ENCODE measurements at places on chromosomes 6 and 20. TPM values are rescaled to one million over a fixed set of nuclear protein-coding genes. Genes with fewer than 3 reads are reported as not detected.

DNA sequence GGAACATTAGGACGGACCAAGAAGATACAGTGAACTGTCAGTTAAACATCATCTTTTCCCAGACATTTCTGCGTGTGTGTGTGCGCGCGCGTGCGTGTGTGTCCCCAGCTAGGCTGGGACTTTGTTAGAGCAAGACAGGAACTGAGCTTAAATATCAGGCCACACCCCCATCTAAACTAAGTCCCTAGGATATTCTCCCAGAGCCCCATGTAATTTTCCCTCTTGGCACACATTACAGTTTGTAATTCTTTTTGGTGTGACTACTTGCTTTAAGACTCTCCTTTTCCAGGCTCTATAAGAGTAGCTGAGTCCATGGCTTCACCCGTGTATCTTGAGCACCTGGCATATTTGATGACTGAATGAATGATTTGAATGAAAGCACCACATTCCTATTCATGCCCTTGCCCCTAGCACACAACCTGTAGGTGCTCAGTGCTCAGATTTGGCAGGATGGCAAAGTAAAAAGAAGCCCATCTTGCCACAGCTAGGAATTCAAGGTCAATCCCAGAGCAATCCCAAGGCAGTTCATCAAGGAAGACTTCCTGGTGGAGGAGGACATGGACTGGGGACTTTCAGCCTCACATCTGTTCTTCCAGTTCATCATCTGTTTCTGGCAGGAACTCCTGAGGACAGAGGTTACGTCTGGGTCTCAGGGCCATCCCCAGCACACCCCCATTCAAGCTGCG lies 69.2 kb downstream of the MRPL14 start:
- DNase-seq = peak; percentile 46

DNA sequence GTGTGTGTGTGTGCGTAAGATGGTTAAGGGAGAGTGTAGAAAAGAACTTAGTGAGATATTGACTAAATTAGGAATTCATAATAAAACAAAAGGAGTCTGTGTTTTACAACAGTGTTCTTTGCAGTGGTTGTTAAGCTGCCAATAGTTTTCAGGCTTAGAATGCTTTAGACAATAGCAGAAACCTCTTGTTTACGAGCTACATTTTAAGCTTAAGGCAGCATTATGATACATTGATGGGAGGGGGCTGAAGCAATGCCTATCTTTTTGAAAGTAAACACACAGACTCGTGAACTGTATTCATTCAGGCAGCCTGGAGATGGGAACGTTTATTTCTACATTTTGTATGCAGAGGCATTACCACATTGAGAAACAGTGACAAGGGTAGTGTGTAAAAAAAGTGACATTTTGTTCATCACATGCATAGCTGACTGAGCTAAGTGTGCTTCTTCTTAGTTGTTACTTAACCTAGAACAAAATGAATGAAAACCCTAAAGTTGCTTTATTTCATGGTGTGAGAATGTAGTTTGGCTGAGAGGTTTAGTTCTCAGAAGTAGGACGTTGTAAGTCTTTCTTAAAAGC lies 21.2 kb downstream of the CLVS2 start:
- DNase-seq = no peak

DNA sequence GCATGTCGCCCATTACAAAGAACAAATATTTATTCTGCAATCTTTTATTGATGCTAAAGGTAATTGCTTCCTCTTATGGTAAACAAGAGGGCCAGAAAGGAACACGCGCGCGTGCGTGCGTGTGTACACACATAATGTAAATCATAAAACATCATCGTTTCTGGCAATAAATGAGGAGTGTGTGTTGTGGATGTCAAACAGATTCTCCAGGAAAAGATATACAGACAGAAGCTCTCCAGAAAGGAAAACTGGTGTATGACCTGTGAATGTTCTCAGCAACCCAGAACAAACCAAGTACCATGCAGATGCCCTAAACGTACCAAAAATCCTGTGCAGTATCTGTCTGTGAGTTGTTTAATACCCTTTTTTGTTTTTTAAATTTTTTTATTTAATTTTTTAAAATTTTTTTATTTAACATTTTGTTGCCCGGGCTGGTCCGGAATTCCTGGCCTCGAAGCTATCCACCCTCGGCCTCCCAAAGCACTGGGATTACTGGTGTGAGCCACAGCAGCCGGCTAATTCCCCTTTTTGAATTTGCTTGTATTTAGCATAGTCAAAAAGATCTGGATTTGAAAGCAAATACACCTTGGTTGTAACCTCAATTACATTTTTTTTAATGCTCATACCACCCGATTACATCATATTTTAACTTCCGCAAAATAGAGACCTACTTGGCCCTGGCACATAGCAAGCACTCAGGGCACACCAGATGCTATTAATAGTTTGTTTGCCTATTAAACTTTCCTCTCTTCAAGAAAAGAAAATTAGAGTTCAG lies 909 bp upstream of the NUDT3 start:
- no peak for DNase-seq

DNA sequence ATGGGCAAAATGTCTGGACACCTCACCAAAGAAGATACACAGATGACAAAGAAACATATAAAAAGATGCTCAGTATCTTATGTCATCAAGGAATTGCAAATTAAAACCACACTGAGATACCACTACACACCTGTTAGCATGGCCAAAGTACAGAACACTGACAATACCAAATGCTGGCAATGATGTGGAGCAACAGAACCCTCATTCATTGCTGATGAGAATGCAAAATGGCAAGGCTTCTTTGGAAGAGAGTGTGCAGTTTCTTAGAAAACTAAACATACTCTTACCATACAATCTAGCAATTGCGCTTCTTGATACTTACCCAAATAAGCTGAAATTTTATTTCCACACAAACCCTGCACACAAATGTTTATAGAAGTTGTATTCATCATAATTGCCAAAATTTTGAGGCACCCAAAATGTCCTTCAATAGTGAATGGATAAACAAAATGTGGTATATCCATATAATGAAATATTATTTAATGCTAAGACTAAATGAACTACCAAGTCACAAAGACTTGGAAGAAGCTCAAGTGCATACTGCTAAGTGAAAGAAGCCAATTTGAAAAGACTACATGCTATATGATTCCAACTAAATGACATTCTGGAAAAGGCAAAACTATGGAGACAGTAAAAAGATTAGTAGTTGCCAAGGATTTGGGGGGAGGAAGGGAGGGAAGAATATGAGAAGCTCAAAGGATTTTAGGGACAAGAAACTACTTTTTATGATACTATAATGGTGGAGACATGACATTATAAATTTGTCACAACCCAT lies 50.7 kb downstream of the TNFAIP3 start:
- no peak for DNase-seq

- peak; percentile 14 for DNase-seq
These were observed 8.9 kb downstream of the BPIFB1 start for GRCh38 chr20:33291830-33292355.

DNA sequence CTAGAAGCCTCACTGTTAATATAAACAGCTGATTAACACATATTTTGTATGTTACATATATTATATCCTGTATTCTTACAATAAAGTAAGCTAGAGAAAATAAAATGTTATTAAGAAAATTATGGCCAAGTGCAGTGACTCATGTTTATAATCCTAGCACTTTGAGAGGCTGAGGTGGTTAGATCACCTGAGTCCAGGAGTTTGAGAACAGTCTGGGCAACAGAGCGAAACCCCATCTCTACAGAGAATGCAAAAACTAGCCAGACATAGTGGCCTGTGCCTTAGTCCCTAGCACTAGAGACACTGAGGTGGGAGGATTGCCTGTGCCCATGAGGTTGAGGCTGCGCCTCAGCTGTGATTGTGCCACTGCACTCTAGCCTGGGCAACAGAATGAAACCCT lies 81.9 kb downstream of the NCOA3 start:
- DNase-seq = no peak

DNA sequence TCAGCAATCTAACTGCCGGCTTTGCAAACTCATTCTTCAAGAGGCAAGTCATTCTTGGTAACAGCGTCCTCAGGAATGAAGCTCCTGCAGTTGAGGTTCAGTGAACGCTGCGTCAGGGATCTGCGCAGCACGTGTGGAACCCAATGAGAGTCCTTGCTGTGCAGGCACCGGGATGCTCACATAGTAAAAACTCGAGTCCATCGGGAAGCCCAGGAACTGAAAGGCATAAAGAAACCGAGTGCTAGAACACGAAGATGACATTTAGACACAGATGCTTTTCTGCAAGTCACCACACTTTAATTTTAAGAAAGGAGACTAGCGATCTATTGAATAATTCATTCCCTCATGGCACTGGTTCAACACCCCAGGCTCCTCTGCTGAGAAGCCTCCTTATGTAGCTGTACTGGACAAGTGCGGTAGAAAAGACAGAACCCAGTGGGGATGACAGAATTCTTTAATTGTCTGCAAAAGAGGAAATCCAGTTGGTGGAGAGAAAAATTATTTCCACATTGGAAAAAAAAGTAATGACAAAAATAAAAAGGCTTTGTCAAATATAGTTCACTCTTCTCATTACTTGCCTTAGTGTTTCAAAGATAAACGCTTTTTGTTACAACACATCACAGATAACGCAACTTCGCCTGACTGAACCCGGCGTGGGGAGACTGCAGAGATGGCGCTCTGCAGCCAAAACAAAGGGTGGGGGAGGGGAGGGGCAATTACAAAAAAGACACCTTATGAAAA lies 1.9 kb upstream of the AFDN start:
- DNase-seq = peak; percentile 7

DNA sequence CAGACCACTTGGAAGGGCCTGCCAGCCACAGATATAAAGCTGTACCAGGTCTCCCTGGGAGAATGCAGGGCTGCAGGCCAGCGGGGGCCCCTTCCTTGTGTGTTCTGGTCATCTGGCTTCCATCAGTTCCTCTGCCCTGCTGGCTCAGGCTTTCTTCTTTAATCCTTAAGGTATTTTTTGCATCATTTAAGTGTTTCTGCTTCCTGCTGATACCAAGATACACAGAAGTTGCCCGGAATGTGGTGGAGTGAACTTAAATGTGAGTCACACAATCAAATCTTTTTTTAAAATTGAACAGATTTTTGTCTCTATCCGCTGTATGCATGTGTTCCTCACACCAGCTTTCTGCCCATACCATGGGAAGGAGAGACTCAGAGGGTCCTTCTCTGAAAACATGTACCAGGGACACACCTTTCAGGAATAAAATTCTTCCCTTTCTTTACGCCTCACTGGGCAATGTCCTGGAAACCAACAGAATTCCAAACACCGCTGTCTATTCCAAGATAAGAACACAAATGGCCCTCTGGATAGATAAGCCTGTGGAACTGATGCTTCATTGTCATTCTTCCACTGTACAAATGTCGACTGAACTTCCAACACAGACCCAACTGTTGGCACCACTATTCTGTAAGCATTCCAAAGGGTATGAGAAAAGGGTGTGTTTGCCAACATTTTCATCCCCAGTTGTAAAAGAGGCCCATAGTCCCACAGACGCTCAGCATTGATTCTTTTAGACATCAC lies 206.2 kb upstream of the MYLIP start:
- DNase-seq = peak; percentile 71

CDH4 gene
- polyA plus RNA-seq = 1.6 TPM

SPTLC3 gene
- 3.6 TPM for polyA plus RNA-seq

DNA sequence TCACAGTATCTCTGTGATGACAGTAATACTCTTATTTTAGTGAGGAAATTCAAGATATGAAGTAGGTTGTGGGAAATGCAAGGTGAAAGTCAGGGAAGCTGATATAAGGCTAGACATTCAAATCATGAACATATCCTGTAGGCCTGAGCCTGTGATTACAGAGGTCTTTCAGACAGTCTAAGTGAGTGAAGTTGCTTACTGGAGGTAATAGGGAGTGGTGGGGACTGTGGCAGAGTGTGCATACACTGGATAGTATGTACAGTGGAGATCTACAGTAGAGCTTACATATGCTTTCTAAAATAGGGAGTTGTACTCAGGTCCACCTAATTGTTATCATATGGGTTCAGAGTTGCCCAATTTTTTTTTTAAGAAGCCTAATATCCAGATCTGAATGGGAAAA lies 3.1 kb downstream of the DHX35 start:
- no peak for DNase-seq

Measured in muscle of back (tissue), 13 donors.